ENCODE measurements at places on chromosomes 5 and 9.

GRCh38 chr9:107273634-107274033 lies 9.4 kb upstream of the RAD23B start:
- no peaks in the 10 kb centered on the region for H3K36me3 ChIP-seq
- H3K27ac ChIP-seq = no peak overlapping the region
- no peak for DNase-seq
- no peak overlapping the region for H3K4me3 ChIP-seq
- peaks cover 2% of the 10 kb centered on the region for H3K4me1 ChIP-seq
- H3K27me3 ChIP-seq = no peaks in the 10 kb centered on the region

GRCh38 chr9:130835441-130836298 lies 616 bp downstream of the ABL1 start:
- peak overlapping the region; percentile 94 for H3K27ac ChIP-seq
- no peaks in the 10 kb centered on the region for H3K36me3 ChIP-seq
- H3K4me1 ChIP-seq = peaks cover 49% of the 10 kb centered on the region
- no peaks in the 10 kb centered on the region for H3K27me3 ChIP-seq

GRCh38 chr5:167900340-167900935 lies 391.0 kb upstream of the WWC1 start:
- no peak overlapping the region for H3K4me3 ChIP-seq
- H3K36me3 ChIP-seq = no peaks in the 10 kb centered on the region
- DNase-seq = no peak
- H3K4me1 ChIP-seq = no peaks in the 10 kb centered on the region
- H3K27ac ChIP-seq = no peak overlapping the region
- H3K27me3 ChIP-seq = no peaks in the 10 kb centered on the region

- DNase-seq = no peak
- peak overlapping the region; percentile 52 for H3K4me3 ChIP-seq
- H3K27me3 ChIP-seq = peaks cover 2% of the 10 kb centered on the region
- no peaks in the 10 kb centered on the region for H3K36me3 ChIP-seq
- peak overlapping the region; percentile 58 for H3K27ac ChIP-seq
- H3K4me1 ChIP-seq = peaks cover 4% of the 10 kb centered on the region
Measured at GRCh38 chr9:114155995-114156656, 789 bp downstream of the COL27A1 start.

- H3K4me3 ChIP-seq = no peak overlapping the region
- H3K27ac ChIP-seq = no peak overlapping the region
- no peaks in the 10 kb centered on the region for H3K36me3 ChIP-seq
- H3K27me3 ChIP-seq = no peaks in the 10 kb centered on the region
- no peaks in the 10 kb centered on the region for H3K4me1 ChIP-seq
Measured at GRCh38 chr5:80756292-80756691, 101.5 kb upstream of the DHFR start.

- no peaks in the 10 kb centered on the region for H3K36me3 ChIP-seq
- no peak overlapping the region for H3K4me3 ChIP-seq
- no peaks in the 10 kb centered on the region for H3K4me1 ChIP-seq
Measured at GRCh38 chr5:11869203-11869602, 35.0 kb downstream of the CTNND2 start.

GRCh38 chr5:159402856-159403255 lies 72.6 kb upstream of the IL12B start:
- no peak for DNase-seq
- no peak overlapping the region for H3K27ac ChIP-seq
- H3K36me3 ChIP-seq = no peaks in the 10 kb centered on the region
- H3K27me3 ChIP-seq = no peaks in the 10 kb centered on the region
- H3K4me1 ChIP-seq = no peaks in the 10 kb centered on the region

DNA sequence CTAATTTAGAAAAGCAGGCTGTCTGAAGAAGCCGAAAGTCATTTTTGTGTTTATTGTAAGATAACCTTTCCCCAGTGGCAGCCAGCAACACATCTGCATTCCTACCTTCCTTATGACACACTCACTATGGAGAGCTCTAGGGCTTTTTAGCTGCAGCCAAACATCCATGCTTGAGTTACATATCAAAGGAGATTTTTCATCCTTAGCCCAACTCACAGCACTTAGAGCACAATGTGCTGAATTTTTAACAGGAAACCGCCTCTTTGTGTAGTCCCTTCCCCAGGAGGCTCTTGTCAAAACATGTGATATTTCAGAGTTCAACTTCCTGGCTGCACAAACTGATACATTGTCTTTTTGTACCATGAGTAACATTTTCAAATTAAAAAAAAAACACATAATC lies 379.2 kb downstream of the CTNND2 start:
- H3K27ac ChIP-seq = no peak overlapping the region
- H3K4me1 ChIP-seq = no peaks in the 10 kb centered on the region
- no peak overlapping the region for H3K4me3 ChIP-seq
- no peak for DNase-seq

DNA sequence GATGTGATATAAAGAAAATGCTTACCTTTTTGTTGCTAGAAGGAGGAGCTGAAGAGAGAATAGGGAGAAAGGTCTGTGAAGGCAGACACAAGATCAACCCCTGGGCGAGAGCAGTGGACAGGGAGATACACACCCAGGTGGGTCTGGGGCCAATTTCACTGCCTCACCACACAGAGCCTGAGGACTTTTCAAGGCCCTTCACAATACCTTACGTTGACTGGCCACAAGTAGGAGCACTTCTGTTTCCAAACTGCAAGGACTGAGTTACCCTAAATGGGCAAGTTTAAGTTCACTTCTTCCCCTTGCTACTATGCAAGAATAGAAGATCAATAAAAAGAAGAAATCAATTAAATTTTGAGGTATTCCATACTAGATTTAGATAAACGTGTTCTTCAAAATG lies 174.5 kb upstream of the SLC12A2 start:
- H3K36me3 ChIP-seq = no peaks in the 10 kb centered on the region
- H3K27me3 ChIP-seq = no peaks in the 10 kb centered on the region
- no peak overlapping the region for H3K4me3 ChIP-seq
- H3K27ac ChIP-seq = no peak overlapping the region

- H3K27ac ChIP-seq = no peak overlapping the region
- H3K4me1 ChIP-seq = no peaks in the 10 kb centered on the region
- no peaks in the 10 kb centered on the region for H3K36me3 ChIP-seq
- H3K27me3 ChIP-seq = no peaks in the 10 kb centered on the region
Measured at GRCh38 chr5:25416960-25417359, 772.2 kb upstream of the CDH10 start.

- no peaks in the 10 kb centered on the region for H3K27me3 ChIP-seq
- no peak overlapping the region for H3K27ac ChIP-seq
- DNase-seq = no peak
- no peaks in the 10 kb centered on the region for H3K36me3 ChIP-seq
- H3K4me3 ChIP-seq = no peak overlapping the region
- H3K4me1 ChIP-seq = no peaks in the 10 kb centered on the region
Measured at GRCh38 chr5:25909163-25909562, 1129.2 kb downstream of the CDH9 start.

GRCh38 chr9:9949978-9950377 lies 662.8 kb downstream of the PTPRD start:
- no peak overlapping the region for H3K27ac ChIP-seq
- no peaks in the 10 kb centered on the region for H3K4me1 ChIP-seq
- DNase-seq = no peak
- no peak overlapping the region for H3K4me3 ChIP-seq

GRCh38 chr5:11174591-11174990 lies 413.6 kb upstream of the DAP start:
- no peak overlapping the region for H3K4me3 ChIP-seq
- H3K27ac ChIP-seq = no peak overlapping the region
- DNase-seq = no peak
- H3K36me3 ChIP-seq = no peaks in the 10 kb centered on the region

GRCh38 chr5:84260140-84260539 lies 124.5 kb downstream of the EDIL3 start:
- no peak overlapping the region for H3K4me3 ChIP-seq
- no peak for DNase-seq
- no peaks in the 10 kb centered on the region for H3K36me3 ChIP-seq
- H3K4me1 ChIP-seq = no peaks in the 10 kb centered on the region
- H3K27ac ChIP-seq = no peak overlapping the region

DNA sequence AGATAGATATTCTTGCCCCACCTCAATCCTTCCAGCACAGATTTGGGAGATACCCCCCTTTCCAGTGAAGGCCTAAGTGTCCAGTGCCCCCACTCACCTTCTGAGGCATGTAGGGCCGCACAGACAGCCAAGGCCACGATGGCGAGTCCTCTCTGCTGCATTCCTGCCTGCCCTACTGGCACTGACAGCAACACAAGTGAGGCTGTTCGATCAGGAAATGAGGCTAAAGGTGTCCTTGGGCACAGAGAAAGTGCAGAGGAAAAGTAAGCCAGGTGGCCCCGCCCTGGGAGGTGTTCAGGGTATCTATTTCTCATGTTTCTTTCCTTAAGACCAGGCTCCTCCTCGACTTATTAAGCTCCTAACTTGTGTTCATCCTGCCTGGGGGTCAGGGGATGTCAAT lies at the start of gene CCL28:
Gene CCL28, minus strand, starts transcription at position 236 of the 400 bp plus-strand sequence. Its CDS starts 75 bp downstream, at position 161.
- no peak within 1 kb of the TSS for H3K4me3 ChIP-seq
- no peaks in the 10 kb centered on the region for H3K27me3 ChIP-seq
- H3K4me1 ChIP-seq = no peaks in the 10 kb centered on the region
- DNase-seq = no peak
- no peaks in the 10 kb centered on the region for H3K36me3 ChIP-seq

DNA sequence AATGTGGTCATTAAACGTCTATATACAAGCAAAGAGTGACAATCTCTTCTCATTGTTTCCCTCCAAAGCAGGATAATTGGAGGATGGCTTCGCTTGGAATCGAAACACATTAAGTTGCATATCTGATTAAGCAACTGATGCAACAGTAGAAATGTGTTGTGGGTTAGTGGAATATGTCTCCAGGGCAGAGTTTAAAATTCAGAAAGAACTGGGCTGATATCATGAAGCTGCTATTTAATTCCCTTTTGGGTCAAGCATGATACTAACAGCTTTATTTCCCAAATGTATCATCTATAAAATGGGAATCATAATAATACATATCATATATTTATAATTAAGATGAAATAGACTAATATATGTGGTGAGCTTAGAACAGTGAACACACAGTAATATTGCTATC lies 1763.0 kb upstream of the C9orf72 start:
- H3K4me3 ChIP-seq = no peak overlapping the region
- no peaks in the 10 kb centered on the region for H3K4me1 ChIP-seq
- no peak overlapping the region for H3K27ac ChIP-seq

DNA sequence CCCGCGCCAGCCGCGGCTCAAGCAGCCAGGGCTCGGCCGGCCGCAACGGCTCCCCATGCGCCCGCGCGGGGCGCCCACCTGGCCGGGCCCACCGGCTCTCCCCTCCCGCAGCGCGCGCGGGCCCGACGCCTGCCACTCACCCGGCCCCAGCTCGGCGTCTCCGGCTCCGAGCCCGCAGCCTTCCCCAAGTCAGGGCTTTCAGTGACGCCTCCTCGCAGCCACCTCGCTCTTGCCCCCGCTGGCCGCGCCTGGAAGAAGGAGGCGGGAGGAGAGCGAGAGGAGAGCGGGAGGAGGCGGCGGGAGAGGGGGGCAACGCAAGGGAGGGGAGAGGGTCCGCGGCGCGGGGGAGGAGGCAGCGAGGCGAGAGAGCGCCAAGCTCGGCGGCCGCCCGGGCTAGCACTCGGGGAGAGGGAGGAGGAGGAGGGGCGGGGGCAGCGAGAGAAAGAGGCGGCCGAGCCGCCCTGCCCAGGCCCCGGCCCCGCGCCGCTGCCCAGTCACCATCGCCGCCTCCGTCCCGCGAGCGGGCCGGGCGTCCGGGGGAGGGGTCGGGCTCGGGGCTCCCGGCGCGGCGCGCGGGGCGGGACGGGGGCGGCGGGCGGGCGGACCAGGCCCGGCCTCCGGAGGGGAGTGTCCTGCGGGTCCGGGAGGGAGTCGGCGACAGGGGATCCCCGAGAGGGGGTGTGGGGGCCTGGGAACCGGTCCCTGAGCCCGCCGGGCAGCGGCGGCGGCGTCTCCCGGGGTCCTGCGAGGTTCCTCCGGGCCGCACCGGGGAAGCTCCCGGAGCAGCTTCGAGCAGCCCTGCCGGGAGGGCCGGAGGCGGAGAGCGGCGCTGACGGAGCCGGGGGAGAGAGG lies at the start of gene LHFPL2:
Gene LHFPL2, minus strand, starts transcription at position 414 of the 852 bp plus-strand sequence. CDS start 138,559 bp downstream, outside the sequence.
- H3K27me3 ChIP-seq = no peaks in the 10 kb centered on the region
- H3K4me3 ChIP-seq = peak within 1 kb of the TSS; percentile 88
- peak within 1 kb of the TSS; percentile 80 for H3K27ac ChIP-seq
- peaks cover 23% of the 10 kb centered on the region for H3K4me1 ChIP-seq
- H3K36me3 ChIP-seq = no peaks in the 10 kb centered on the region
- DNase-seq = no peak

GRCh38 chr5:36932699-36933098 lies 56.1 kb downstream of the NIPBL start:
- H3K27me3 ChIP-seq = no peaks in the 10 kb centered on the region
- no peaks in the 10 kb centered on the region for H3K36me3 ChIP-seq
- peaks cover 2% of the 10 kb centered on the region for H3K4me1 ChIP-seq
- no peak for DNase-seq

DNA sequence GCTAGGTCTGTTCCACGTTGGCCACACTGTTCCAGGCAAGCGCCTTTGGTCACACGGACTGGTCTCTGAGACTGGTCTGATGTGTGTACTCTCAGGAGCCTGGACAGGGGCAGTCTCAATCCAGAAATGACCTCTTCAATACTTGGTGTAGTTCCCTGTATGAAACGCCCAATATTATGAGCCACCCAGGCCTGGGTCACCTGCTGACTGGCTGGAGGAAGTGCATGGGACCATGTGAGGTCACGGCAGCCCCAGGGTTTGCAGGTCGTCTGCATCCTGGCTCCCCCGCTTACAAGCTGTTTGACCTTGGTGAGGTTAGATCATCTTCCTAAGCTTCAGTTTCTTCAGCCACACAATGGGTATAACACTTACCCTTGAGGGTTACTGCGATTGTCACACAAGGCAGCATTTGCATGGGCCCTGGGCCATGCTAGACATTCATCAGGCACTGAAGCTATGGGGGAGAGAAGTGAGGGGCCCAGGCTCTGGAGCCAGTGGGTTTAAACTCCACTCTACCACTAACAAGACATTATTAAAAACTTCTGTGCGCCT lies 5.2 kb upstream of the GRHPR start:
- H3K4me3 ChIP-seq = no peak overlapping the region
- no peaks in the 10 kb centered on the region for H3K27me3 ChIP-seq
- no peak for DNase-seq
- H3K36me3 ChIP-seq = no peaks in the 10 kb centered on the region
- peaks cover 43% of the 10 kb centered on the region for H3K4me1 ChIP-seq

DNA sequence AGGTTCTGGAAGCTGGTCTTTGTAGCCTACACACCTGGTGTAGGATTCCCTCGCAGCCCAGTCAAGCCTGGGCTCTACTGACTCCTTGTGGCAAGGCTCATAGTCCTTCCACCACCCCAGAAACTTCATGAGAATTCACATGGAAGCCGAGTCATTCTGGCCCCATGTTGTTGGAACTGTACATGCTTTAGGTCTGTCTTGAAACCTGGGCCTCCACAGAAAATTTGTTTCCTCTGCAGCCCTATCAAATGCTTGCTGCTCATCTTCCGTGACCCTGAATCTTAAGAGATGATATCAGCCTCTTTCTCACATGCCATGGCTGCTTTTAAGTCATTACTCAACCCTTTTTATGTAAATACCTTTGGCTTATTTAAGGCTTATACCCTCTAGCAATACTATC lies 113.4 kb upstream of the GRHPR start:
- no peaks in the 10 kb centered on the region for H3K4me1 ChIP-seq
- no peaks in the 10 kb centered on the region for H3K27me3 ChIP-seq
- no peak for DNase-seq
- H3K4me3 ChIP-seq = no peak overlapping the region
- H3K36me3 ChIP-seq = no peaks in the 10 kb centered on the region

GRCh38 chr5:146699664-146700418 lies 178.7 kb downstream of the PPP2R2B start:
- no peak for DNase-seq
- no peaks in the 10 kb centered on the region for H3K27me3 ChIP-seq
- no peak overlapping the region for H3K27ac ChIP-seq
- H3K4me3 ChIP-seq = no peak overlapping the region
- no peaks in the 10 kb centered on the region for H3K4me1 ChIP-seq
- H3K36me3 ChIP-seq = no peaks in the 10 kb centered on the region

GRCh38 chr5:148844433-148845280 lies 18.2 kb downstream of the ADRB2 start:
- H3K36me3 ChIP-seq = no peaks in the 10 kb centered on the region
- no peak for DNase-seq
- no peak overlapping the region for H3K27ac ChIP-seq
- no peak overlapping the region for H3K4me3 ChIP-seq
- no peaks in the 10 kb centered on the region for H3K27me3 ChIP-seq
